Fibroblast of the aortic adventitia (primary cell): ENCODE measurements at places on chromosomes 16 and 17. TPM values are rescaled to one million over a fixed set of nuclear protein-coding genes. Genes with fewer than 3 reads are reported as not detected.

DNA sequence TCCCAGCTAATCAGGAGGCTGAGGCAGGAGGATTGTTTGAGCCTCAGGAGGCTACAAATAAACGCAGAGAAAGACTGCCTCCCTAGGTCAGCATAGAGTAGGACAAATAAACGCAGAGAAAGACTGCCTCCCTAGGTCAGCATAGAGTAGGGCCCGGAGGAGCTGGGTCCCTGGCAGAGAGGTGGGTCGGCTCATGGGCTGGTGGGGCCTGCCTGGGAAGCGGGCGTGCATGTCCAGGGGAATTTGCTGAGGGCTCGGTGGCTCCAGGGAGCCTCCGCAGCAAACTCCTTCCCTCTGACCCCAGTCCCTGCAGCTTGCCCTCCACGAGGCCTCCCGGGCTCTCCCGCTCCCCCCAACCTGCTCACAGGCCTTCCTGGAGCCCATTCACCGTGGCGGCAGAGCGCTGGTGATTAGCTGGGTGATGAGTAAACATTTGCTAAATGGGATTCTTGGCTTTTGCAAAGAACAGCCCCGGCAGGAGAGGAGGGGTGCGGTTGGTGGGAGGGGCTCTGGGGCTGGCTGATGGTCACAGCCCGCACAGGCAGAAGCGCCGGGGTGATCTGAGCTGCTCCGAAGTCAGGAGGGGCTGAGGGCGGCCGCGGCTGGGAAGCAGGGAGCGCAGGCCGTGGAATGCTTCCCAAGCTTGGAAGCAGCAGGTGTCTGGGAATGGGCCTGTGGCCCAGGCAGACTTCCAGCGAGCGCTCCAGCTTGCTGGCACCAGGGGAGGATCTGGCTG lies 93.1 kb downstream of the RTN4RL1 start:
- peak; percentile 16 for DNase-seq

GRCh38 chr17:42548070-42548837 lies 4.5 kb upstream of the HSD17B1 start:
- DNase-seq: no peak

DNA sequence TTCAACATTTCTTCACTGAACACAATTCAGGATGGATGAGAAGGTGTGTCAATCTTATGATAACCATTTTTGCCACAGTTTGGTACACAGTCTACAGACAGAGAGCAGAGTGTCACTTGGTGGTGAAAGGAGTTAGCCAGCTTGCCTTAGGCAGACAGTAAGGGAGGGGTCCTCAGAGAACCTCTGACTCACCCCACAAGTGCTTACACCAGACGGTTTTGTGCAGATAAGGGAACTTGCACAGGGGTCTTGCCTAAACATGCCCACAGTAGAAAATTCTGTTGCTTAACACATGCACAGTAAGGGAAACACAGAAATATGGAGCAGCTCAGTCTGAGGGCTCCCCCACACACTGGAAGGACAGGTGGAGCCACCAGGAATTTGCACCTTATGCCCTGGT lies 204.5 kb upstream of the CDH8 start:
- DNase-seq: no peak

DNA sequence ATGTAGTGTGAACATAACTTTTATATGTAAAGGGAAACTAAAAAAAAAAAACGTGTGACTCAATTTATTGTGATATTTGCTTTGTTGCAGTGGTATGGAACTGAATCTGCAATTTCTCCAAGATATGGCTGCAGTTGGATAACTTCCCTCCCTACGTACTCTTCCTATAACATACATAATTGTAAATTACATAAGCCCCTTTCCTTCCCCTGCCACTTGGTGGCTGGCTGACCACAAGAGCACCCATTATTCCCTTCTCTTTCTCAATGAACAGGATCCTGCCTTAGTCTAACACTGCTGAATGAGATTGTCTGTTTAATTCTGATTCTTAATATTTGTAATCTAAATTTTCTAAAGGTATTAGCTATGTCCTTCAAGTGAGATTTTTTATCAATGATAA lies 27.8 kb downstream of the CCL4 start:
- DNase-seq: no peak

DNA sequence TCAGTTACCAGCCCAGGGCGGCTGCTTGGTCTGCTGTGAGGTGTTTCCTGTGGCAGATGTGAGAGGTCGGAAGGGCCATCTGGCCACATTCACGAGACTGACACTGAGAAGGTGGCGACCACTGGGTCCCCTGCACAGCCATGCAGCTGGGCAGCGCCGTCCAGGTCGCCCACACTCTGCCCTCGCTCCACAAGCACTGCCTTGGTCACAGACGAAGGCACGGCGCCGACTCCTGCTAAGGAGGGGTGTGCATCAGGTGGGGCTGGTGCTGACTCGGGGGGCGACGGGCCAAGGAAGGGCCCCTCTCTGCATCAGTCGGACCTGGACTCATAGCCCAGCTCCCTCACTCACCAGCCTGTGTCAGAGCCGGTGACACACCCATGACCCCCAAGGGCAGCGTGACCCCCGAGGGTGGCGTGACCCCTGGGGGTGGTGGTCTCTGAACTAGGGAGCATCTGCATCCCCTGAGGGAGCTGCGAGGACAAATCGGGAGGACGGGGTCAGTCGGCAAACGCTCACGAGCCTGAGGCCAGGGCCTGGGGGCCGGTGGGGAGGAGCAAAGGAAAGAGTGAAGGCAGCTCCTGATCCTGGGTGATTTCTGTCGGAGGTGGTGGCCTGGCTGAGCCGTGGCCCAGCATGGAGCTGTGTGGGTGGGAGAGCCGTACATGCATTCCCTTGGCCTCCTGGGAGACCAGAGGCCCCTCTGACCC lies 30.4 kb downstream of the NME3 start:
- DNase-seq: no peak

DNA sequence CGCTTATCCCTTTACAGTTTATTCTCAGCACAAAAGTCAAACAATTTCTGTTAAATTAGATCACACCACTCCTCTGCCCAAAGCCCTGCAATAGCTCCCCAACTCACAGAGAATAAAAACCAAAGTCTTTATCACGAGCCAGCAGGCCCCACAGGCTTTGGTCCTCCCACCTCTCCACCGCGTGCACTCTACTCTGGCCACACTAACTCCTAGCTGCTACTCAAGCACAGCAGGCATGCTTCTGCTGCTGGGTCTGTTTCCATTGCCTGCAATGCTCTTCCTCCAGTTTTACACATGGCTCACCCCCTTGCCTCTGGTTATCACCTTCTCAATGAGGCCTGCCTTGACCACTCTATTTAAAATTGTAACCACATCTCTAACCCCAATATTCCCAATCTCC lies 27.6 kb downstream of the HELZ start:
- DNase-seq: no peak

GRCh38 chr16:26614237-26614841 lies 452.4 kb upstream of the C16orf82 start:
- no peak for DNase-seq

DNA sequence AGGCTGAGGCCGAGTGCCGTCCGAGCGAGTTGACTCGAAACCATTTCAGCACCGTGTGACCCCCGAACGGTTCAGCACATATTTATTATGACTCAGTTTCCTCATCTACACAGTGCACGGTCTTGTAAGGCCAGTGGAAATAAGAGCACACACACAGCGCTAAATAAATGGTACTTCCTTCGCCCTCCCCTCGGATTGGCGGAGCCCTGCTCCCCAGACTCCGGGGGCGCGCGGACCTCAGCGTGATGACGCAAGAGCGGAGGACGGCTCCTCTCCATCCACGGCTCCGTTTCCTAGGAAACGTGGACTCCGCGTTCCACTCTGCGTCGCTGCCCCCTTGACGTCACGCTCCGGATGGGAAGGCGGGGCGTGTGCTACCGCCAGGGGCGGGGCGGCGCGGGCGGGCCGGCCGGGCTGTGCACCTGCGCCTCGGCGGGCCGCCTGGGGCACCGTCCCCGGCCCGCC lies at the start of gene PARD6A:
PARD6A (plus strand) TSS at position 397 of the 465 bp plus-strand sequence. CDS start 79 bp downstream, outside the sequence.
- peak; percentile 93 for DNase-seq

GRCh38 chr17:82034371-82035011 lies 3.0 kb downstream of the DCXR start:
- no peak for DNase-seq

DNA sequence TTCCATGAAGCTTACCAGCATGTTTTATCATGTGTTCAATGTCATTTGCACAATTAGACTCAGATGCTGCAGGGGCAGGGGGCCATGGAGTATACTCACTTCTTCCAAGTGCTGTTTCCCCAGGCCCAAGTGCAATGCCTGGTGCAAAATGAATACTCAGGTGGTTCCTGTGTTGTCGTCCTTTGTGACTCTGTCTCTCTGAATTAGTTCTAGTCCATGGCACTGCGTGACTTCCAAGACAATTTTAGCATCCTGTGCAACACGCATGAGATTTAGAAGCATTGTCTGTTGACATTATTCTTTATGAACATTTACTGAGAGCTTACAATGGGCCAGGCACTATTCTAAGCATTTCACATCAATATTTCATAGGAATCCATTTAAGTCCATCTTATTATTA lies 769.7 kb upstream of the RBFOX1 start:
- no peak for DNase-seq

- DNase-seq: no peak
Observed at GRCh38 chr17:27947005-27947406, 53.8 kb upstream of the LYRM9 start.

- DNase-seq: no peak
Observed at GRCh38 chr17:14427900-14428647, 127.2 kb downstream of the HS3ST3B1 start.

DNA sequence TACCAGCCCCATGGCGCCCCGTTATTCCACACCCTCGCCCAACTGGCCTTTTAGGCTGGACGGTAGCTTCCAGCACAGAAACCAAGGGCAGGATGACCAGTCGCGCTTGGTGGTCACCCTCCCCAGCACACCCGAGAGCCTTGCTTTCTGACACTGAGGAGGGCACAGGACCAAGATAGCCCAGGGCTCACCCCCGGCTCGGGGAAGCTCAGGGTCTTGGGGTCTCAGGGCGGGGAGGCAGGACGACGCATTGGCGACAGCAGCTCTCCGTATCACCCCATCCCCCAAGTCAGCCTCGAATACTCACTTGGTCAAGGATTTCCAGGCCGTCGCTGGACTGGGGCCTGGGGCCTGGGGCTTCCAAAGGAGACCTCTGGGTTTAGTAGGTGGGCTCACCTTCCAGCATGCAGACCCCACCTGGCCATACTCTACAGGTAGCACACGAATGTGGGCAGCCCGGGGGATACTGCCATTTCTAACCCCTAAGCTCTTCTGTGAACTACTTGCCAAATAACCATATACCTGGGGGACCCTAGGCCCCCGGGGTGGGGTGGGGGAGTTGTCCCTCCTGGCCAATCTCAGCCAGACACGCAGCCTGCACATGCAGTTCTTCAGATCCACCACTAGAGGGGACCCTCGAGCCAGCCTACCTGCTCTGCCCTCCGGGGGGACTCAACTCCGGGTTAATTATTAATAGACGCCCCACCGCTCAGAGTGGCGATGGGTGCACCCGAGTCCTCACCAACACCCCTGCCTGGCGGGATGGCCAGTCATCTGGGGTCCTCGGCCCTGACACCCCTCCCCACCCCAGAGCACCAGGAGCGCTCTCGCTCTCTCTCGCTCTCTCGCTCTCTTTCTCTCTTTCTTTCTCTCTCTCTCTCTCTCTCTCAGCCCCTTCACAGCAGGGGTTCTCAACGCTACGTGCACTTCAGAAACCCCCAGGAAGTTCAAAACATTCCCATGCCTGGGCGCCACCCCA lies 30.0 kb downstream of the TBC1D16 start:
- DNase-seq: peak; percentile 46

DNA sequence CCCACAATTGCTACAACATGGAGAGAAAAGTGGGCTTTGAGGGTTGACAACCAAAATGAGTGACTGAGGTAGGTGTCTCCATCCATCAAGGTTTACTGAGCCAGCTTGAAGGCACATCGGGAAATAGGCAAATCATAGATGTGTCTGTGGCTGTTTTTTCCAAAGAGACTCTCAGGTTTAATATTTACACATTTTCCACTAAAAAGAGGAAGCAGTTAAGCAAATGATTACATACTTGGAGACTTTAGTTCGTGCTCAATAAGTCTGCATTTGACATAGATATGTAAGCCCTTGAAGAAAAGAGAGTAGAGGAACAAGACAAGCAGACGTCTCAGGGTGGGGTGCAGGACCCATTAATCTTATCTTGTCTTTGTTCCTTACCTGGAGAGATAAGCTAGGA lies 148.9 kb upstream of the COX10 start:
- DNase-seq: no peak

GRCh38 chr16:29745121-29745852 lies 503 bp downstream of the C16orf54 start:
- no peak for DNase-seq

GRCh38 chr17:43574896-43575525 lies 28.9 kb upstream of the ETV4 start:
- DNase-seq: no peak

DNA sequence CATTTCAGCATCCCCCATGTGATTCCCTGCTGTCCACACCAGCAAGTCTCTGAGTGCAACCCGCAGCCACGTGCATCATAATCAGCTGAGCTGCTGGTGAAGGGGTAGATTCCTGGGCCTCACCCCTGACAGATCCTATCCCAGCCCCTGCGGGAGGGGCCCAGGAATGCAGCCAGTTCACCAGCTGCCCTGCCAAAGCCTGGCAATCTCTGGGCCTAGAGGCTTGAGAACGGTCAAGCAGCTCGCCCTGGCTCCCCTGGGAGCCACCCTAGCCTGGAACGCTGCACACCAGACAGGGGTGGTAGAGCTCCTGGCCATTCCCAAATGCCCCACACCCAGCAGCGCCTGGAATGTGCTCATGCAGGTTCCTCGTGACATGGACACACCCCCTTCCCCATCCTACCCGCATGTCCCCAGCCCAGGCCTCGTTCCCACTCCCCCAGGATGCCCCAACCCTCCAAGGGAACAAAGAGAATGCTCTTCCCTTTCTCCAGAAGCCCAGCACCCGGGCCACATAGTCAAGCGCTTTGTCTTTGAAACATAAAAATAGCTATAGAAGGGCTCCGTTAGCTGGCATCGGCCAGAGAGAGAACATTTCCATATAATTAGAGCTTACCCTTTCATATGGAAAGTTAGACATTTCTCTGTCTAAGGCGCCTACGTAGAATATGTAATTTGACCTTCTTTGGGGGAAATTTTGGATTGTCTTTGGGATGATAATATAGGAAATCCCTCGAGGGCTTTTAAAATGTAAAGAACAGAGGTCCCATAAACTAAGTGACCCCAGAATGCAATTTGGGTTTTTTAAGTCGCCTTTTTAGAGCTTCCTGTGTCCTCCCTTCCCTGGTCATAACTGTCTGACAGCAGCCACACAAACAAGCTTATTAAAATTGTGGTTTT lies 3.4 kb downstream of the CEP295NL start:
- peak; percentile 69 for DNase-seq

GRCh38 chr17:4898927-4899326 lies 409 bp upstream of the C17orf107 start:
- DNase-seq: no peak

GRCh38 chr16:24036614-24037013 lies 200.8 kb downstream of the PRKCB start:
- DNase-seq: peak; percentile 57

The SYCE1L gene
- total RNA-seq: 0.09 and 1.6 TPM in 2 replicates

The ABI3 gene
- total RNA-seq: 0.18 TPM in 1 of 2 replicates, not detected in the other

The TNFRSF17 gene
- total RNA-seq: not detected in 2 replicates

The C16orf89 gene
- 1.6 and 4.6 TPM in 2 replicates for total RNA-seq

The TADA2A gene
- total RNA-seq: 16.3 and 21.3 TPM in 2 replicates

The DRC3 gene
- total RNA-seq: 0.74 and 1.8 TPM in 2 replicates

The NPIPA8 gene
- total RNA-seq: not detected in 2 replicates

The AXIN1 gene
- total RNA-seq: 13.4 and 26.4 TPM in 2 replicates

The OSGIN1 gene
- total RNA-seq: 6.5 and 6.6 TPM in 2 replicates

The KCNJ18 gene
- total RNA-seq: not detected in 2 replicates

The KIF2B gene
- total RNA-seq: not detected in 2 replicates

The COA3 gene
- 40.8 and 67.5 TPM in 2 replicates for total RNA-seq
